ENCODE measurements at places on chromosomes 4 and X.

GRCh38 chr4:66328803-66329574 is 658.7 kb upstream of the EPHA5 start:
- no peak for DNase-seq

DNA sequence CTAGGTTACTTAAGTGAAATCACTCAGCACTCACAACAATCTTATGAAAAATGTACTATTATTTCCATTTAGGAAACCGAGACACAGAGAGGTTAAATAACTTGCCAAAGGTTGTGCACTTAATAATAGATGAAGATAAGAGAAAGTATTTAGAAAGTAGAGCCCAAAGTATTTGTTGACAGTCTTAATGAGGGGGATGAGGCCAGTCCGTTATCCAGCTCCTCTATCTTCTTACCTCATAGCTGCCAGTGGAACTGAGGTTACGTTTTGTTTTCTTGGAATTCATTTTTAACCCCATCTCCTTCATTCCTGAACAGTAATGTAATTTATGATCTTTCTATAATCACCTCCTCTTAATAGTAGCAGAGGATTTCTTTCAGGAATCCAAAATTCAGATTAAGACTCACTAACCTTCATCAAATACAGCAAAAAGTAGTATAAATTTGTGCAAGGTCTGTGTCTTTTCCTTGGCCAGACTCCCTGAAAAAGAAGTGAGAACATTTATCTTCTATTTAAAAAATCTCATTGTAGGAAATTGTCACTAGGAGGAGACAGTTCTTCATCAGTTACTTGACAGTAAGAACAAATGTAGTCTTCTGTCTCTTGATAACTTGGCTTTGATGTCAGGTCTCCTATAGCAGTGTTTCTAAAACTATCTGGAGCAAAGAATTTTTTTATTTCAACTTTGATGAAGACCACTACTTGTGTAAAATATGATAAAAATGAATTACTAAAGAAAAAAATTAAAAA is 35.5 kb downstream of the F8 start:
- DNase-seq, result peak; percentile 10

- DNase-seq, result no peak
Observed at GRCh38 chr4:129488427-129488826, 392.5 kb downstream of the C4orf33 start.

GRCh38 chrX:134526399-134526798 is 66.4 kb downstream of the HPRT1 start:
- DNase-seq, result peak; percentile 7

GRCh38 chrX:20197641-20198210 is 56.1 kb upstream of the EIF1AX start:
- no peak for DNase-seq

GRCh38 chr4:161143375-161143774 is 1020.4 kb downstream of the FSTL5 start:
- no peak for DNase-seq

DNA sequence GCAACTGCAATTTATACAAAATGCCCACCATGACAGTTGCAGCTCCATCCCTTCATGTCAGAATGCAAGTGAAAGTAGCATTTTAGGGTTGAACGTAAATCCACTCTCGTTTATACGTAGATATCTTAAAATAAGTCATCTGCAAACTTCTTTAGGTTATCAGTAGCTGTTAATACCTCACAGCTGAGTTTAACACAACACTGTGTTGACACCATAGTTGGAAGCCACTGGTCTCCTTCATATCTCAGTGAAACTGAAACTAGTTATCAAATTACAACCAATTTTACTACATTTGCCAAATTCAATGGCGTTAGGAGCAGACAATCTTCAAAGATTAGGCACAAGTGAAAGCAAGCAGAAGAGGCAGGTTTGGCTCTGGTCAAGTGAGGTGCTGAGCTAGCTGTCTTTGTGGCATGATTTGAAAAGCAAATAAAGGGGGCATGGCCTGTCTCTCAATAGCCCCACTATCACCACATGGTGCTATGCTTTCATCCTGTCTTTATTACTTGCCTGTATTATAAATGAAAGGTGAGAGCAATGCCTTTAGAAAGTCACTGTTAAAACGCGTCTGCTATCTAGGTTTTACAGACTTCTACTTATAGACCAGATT is 12.3 kb downstream of the PPP3CA start:
- no peak for DNase-seq

DNA sequence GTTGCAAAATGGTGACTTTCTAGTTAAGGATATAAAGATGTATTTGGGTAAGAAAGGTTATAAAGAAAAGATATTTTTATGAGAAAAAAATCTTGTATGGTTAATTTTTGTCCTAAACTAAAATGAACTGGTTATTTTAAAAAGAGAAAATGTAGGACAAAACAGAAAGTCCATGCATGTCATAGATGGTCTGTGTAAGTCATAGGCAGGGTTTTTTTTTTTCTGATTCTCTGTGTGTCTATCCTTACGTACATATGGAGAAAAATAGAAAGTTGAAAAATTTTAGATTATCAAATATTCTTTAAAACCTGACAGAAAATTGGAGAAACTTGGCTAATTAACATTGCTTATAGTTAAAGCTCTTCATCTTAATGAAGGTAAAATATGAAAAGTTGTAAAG is 493.4 kb downstream of the IQCM start:
- DNase-seq, result no peak

Data from SW 1271 (cell line).